Urothelium cell line (cell line): ENCODE measurements at places on chromosomes 12 and 14.

DNA sequence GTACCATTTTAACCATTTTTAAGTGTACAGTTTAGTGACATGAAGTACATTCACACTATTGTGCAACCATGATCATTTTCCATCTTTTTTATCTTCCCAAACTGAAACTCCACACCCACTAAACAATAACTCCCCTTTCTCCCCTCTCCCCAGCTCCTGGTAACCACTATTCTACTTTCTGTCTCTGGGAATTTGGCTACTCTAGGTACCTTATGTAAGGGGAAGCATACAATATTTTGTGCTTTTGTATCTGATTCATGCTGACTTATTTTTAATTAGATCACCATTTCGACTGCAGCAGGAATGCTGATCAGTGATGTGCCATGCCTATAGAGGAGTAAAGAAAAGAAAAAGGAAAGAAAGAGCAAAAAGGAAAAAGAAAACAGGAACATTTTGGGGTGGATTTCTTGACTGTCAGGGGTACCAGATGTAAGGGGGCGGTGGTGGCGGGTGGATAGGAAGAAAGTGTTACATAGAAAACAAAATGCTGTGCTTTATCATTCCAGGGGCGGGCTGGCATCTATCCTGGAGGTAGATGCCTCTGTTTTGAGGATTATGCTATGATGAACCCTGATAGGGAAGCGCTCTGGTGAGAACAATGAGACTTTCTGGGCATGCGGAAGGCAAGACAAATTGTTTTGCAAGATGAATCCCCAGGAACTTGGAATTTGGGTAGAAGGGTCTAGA, 45.2 kb upstream of the CTDSP2 start:
- no peak for DNase-seq

DNA sequence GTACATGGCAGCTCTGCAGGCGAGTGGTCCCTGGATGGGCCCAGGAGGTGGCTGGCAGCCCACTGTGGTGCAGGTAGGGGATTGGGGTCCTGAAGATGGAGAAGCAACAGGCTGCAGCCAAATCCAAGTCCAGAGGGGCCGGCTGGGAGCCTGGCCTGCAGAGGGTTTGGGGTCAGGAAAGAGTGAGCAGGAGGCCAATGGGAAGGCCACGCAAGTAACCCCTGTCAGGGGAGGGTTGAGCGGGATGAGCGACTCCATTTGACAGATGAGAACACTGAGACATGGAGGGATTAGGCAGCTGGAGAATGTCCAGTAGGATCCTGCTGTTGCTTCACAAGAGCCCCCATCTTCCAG, 136.0 kb downstream of the BCL11B start:
- no peak for DNase-seq

GRCh38 chr12:5684989-5685388, 253.1 kb downstream of the NTF3 start:
- DNase-seq = no peak

- DNase-seq = no peak
These were observed 60.0 kb upstream of the ELK3 start for GRCh38 chr12:96134200-96134599.

GRCh38 chr14:37013078-37013477, 159.3 kb downstream of the SLC25A21 start:
- no peak for DNase-seq

DNA sequence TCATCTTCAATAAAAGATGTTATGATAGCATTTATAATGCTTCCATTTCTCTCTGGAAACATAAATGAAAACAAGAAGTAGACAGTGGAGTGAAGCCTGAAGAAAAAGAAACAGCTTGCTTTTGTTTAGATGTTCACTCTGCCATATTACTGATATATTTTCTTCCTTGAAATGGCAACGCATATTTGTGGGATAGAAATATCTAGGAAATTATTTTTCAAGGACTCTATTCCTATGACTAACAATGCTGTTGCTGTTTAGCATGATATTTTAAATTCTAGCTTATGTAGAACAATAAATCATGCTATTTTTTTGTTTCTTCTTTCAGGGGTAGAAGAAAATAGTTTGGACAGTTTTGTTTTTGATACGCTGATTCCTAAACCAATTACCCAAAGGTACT, 359.0 kb downstream of the NAV3 start:
- DNase-seq = no peak

GRCh38 chr12:124636138-124636978, 68.9 kb upstream of the NCOR2 start:
- DNase-seq = no peak

DNA sequence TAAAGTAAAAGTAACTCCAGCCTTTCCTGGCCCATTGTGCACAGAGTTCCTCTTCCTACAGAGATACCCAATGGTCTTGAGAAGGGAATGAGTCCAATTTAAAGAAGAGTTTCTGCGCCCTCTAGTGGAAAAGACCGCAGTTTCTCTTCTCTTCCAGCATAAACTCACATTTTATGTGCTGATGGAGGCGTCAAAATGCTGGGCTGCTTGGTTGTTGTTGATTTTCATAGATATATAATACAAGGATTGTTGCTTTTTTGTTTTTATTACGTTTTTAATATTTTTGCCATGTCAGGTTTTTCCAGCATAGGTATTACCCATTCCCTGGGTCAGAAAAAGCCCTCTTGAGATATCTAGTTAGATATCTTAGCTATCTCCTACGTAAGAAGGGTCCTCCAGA, 356.9 kb upstream of the STXBP6 start:
- DNase-seq = peak; percentile 43

GRCh38 chr12:82097877-82098276, 260.3 kb downstream of the CCDC59 start:
- DNase-seq = no peak

DNA sequence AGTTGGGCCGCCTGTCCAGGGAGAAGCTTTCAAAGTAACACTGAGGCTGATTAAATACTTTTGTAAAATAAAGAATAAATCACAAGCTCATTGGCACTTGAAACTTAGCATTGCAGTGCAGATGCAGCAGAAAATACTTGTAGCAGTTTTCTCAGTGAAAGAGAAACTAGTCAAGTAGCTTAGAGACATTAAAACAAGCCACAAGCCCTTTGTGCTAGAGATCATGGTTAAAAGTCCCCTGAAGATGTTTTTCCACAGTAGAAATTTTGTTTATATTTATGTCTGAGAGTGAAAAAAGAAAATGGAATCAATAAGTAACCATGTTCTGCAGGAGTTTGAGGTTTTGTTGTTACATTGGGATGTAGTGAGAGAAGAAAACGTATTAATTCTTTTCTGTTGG, 5.9 kb downstream of the PSEN1 start:
- DNase-seq = no peak

DNA sequence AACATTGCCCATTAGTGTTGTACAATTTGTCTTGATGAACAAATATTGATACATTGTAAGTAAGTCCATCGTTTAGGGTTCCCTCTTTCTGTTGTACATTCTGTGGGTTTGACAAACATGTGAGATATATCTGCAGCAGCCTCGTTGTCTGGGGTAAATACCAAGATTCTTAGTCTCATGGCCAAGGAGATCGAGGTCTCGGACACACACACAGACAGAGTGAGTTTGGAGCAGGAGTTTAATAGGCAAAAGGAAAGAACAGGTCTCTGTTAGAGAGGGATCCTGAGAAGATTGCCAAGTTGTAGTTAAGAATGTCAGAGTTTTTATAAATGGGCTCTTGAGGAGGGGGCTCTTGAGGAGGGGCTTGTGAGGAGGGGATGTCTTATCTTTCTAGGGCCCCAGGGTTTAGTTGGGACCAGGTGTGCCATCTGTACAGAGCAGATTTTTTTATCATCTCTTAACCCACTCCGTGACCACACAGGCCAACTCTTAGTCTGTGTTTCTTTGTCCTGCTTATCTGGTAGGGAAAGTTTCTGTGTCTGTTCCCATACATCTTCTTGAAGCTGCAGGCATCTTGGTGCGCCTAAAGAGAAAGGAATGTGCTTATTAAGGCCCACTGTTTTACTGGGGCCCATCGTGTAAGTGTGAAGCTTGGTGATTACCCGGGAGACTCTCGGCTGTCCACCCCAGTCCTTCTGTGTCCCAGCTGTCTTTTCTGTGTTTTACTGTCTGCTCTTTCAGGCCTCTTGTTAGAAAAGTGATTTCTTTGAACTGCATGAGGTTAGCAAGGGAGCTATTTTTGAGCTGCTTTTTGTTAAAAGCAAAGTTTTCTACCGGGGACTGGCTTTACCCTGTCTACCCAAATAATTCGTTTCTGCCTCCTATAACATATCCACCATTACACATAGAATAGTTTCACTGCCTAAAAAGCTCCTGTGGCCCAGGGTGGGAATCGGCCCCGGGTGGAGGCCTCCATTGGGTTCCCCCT, 22.4 kb upstream of the CLEC2D start:
- DNase-seq = no peak

- DNase-seq = no peak
These were observed 7.9 kb downstream of the METTL25 start for GRCh38 chr12:82366197-82366596.
